ENCODE measurements at places on chromosomes 2 and 18. TPM values are rescaled to one million over a fixed set of nuclear protein-coding genes. Genes with fewer than 3 reads are reported as not detected.

The IL18R1 gene
- 1.1 TPM for total RNA-seq

DNA sequence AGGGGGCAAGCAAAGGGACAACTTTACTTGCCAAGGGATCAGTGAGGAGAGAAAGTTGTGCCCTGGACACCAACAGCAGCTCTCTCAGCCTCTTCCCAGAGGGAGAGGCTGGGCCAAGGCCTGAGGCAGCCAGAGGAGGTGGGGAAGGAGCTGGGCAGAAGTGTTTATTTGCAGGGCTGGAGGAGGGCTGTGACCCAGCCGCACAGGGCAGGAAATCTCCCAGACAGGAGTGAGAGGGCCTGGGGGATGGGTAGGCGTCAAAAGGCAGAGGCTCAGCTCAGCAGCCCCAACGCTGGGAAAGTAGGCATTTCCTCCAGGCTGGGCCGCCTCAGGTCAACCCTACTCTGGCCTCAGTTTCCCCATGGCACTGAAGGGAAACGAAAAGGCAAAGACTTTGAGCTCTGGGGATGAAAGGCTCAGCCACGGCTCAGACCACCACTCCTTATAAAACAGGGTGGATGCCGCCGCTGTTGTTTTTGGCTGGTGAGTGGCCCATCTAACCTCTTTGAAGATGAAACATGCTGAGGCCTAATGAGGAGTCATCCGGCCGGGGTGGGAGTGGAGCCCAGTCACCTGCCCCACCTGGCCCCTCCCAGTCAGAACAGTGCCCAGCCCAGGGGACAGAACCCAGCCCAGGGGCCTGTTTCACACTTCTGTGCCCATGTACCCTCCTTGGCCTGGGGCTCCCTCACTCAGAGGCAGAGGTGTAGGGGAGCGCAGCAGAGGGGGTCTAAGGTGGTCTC lies 21.9 kb upstream of the SEMA4C start:
- no peak for DNase-seq

DNA sequence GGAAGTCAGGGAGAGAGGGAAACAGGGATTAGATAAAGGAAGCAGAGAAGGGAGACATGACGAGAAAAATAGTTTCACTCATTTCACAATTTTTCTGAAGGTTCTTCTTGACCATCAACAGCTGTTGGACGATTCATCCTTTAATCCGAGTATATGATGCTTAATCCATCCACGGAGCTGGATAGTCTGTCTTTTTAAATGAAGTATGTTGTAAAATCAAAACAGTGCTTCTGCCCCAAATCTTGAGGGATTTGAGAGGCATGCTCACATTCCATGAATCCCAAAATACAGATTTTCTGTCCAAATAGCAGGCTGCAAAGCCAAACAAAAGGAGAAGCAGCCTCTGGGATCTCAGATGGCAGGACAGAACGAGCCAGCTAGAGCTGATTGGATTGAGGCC lies 47.5 kb downstream of the EPAS1 start:
- no peak for DNase-seq

The ALPP gene
- not detected for total RNA-seq

The ANKRD44 gene
- total RNA-seq, result 34.4 TPM

The GPR17 gene
- total RNA-seq, result 0.52 TPM

DNA sequence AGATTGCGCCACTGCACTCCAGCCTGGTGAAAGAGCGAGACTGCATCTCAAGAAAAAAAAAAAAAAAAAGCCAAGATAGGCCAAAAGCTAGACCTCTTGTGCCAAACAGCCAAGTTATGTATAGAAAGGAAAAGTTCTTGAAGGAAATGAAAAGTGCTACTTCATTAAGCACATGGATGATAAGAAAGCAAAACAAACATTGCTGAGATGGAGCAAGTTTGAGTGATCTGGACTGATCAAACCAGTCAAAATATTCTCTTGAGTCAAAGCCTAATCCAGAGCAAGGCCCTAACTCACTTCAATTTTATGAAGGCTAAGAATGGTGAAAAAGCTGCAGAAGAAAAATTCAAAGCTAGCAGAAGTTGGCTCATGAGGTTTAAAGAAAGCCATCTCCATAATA lies 28.1 kb upstream of the TANC1 start:
- DNase-seq, result no peak

DNA sequence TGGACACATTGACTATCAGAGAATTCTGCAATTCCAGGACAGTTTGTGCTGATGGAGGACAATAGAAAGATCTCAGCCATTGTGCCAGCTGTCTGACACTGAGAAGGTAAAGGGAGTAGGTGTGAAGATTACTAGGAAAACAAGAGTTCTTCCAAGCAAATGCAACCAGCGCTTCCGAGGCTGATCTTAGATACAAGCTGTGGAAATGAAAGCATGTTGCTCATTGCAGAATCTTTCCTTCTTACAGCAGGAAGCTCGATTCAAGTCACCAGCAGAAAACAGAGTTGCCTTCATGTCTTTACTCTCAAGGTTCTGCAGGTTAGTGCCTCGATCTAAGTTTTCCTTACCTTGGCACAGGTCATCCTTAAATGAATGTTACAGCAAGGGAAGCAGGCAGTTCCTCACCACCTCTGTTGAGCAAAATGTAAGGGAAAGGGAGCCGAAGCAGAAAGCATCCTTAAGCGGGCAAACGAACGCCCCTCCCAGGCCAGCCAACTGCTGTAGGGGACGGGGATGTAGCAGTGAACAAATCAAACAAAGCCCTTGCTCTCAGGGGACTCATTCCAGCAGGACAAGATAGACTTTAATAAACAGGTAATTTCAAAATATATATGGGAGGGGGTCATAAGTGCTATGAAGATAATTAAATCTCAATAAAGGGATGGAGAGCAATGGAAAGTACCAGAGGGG lies 54.3 kb downstream of the MARCHF4 start:
- DNase-seq, result no peak

The CAVIN2 gene
- total RNA-seq, result 3.8 TPM

- DNase-seq, result no peak
Measured at GRCh38 chr2:230920167-230920566, 4.9 kb downstream of the GPR55 start.
